ENCODE measurements at places on chromosomes 2 and 18. TPM values are rescaled to one million over a fixed set of nuclear protein-coding genes. Genes with fewer than 3 reads are reported as not detected.

The DES gene
- total RNA-seq = 30,562 TPM

The RTP5 gene
- not detected for total RNA-seq

The PTGR3 gene
- total RNA-seq = 25.7 TPM

The NXPH2 gene
- total RNA-seq = not detected

The SERPINB4 gene
- not detected for total RNA-seq

DNA sequence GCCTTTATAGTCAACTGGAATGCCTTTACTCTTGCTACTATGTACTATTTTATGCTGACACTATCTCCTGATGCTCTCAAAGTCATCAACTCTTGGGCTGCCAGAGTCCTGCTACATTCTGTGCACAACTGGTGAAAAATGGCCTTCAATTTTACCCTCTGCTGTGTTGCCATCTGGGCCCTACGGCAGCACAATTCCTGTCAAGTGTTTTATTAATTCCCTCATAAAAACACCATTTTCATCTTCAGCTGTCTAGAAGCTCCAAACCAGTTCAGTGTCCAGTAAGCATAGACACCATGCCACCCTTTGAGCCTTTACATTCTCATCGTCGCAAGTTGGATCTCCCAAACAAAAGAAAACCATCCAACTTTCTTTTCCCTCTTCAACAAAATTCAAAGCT, 26.5 kb downstream of the CALCRL start:
- no peak overlapping the region for H3K27ac ChIP-seq
- H3K4me1 ChIP-seq = no peaks in the 10 kb centered on the region
- H3K27me3 ChIP-seq = no peaks in the 10 kb centered on the region
- no peak overlapping the region for H3K4me3 ChIP-seq
- DNase-seq = no peak

DNA sequence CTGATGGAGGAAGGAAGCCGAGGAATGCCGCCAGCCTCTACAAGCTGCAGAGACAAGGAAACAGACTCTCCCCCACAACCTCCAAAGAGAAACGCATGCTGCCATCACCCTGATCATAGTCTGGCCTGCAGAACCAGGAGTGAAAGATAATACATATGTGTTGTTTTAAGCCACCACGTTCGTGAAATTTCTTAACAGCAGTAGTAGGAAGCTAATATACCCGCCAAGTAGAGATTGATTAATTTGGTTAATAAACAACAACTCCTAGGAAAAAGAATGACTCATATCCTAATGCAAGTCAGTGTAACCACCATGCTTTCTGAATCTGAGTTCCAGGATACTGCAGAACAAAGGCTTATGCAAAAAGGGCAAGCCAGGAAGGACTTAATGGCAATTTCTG, 36.6 kb downstream of the LONRF2 start:
- H3K27me3 ChIP-seq = no peaks in the 10 kb centered on the region
- peaks cover 63% of the 10 kb centered on the region for H3K36me3 ChIP-seq
- no peak overlapping the region for H3K4me3 ChIP-seq

DNA sequence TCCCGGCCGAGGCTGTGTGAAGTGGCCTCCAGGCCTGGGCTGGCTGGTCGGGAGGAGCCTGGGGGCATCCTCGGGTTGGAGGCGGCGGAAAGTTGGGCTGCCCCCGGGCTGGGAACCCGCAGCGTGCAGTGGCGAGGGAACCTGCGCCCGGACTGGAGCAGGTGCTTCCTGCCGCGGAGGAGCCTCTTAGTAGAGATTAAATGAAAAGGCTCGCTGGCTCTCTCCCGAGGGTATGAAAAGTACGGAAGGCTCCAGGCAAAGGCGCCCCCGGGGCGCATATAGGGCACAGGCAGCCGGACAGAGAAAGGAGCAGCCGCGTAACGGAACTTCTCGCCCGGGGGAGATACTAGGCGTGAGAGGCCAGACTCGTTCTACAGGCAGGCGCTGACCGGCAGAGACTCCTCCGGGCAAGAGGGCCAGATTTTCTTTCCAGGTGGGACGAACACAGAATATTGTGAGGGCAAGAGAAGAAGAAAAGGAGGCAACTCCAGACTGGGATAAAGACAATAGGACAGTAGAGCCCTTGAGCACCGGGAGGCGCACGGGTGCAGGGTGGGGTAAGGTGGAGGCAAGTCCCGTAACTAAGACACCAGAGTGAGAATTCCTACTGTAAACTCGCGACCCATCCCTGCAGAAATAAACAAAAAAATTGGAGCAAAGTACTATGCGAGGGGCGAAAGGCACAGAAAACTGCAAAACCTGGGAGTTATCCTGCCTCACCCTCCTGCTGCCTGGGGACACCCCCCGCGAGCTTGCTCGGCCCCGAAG, 816 bp downstream of the CDH2 start:
- H3K27me3 ChIP-seq = peaks cover 57% of the 10 kb centered on the region
- H3K4me3 ChIP-seq = peak overlapping the region; percentile 64
- peak overlapping the region; percentile 81 for H3K27ac ChIP-seq
- DNase-seq = no peak

DNA sequence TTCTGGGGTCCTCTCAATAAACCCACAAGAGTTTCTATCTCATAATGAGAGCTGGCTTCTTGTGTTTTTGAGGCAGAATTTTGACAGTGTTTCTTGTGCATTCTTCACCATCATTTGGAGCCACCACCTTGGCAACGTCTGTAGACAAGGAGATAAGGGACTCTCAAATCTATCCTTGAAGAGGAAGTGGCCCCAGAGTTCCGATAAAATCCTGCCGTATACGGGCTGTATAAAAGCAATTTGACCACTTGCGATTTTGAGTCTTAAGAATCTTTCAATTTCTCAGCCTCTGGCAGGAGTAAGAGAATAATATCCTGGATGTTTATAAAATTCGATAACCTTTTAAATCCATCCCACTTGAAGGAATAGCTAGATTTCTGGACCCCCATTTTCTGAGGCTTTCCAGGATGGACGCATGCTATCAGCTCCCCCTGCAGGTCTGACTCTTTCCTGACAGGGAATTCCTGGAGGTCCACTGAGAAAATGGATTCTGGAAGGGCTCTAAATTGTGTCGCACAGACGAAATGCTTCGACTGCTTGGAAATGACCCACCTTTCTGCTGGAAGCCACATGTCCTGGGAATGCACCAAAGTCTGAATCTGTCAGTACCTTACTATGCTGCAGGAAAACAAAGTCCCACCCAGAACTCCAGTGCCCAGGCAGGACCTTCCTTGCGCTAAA, 54.1 kb downstream of the E2F6 start:
- H3K4me1 ChIP-seq = peaks cover 17% of the 10 kb centered on the region
- H3K36me3 ChIP-seq = no peaks in the 10 kb centered on the region
- H3K27ac ChIP-seq = no peak overlapping the region
- no peaks in the 10 kb centered on the region for H3K27me3 ChIP-seq

GRCh38 chr2:149702571-149702970, 115.0 kb upstream of the MMADHC start:
- H3K4me1 ChIP-seq = no peaks in the 10 kb centered on the region
- no peaks in the 10 kb centered on the region for H3K36me3 ChIP-seq
- no peak overlapping the region for H3K27ac ChIP-seq
- no peak overlapping the region for H3K4me3 ChIP-seq

GRCh38 chr2:23199115-23199918, 185.7 kb upstream of the KLHL29 start:
- H3K4me3 ChIP-seq = no peak overlapping the region
- H3K27ac ChIP-seq = no peak overlapping the region
- DNase-seq = no peak
- no peaks in the 10 kb centered on the region for H3K27me3 ChIP-seq
- no peaks in the 10 kb centered on the region for H3K4me1 ChIP-seq

- no peak overlapping the region for H3K27ac ChIP-seq
- H3K27me3 ChIP-seq = no peaks in the 10 kb centered on the region
- H3K4me3 ChIP-seq = no peak overlapping the region
- H3K4me1 ChIP-seq = no peaks in the 10 kb centered on the region
- no peak for DNase-seq
These were observed 81.6 kb upstream of the ALPP start for GRCh38 chr2:232296776-232297525.

DNA sequence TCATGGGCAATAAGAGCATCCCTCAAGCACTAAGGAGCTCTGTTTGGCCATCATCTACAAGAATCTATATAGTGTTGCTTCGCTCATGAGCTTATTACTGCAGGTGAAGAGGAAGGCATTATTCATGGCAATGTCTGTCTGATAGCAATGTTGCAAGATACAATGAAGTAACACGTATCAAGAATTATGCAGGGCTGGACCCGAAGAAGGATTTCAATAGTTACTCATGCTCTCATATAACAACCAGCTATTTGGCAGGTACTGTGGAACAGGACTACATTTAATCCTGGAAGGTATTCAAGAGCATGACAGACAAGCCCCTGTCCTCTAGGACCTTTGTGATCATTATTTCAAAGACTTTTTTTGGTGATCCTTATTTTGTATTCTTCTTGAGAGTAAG, 109.6 kb downstream of the LAMA3 start:
- H3K4me1 ChIP-seq = no peaks in the 10 kb centered on the region
- H3K27ac ChIP-seq = no peak overlapping the region
- DNase-seq = no peak
- no peaks in the 10 kb centered on the region for H3K27me3 ChIP-seq
- H3K36me3 ChIP-seq = no peaks in the 10 kb centered on the region

DNA sequence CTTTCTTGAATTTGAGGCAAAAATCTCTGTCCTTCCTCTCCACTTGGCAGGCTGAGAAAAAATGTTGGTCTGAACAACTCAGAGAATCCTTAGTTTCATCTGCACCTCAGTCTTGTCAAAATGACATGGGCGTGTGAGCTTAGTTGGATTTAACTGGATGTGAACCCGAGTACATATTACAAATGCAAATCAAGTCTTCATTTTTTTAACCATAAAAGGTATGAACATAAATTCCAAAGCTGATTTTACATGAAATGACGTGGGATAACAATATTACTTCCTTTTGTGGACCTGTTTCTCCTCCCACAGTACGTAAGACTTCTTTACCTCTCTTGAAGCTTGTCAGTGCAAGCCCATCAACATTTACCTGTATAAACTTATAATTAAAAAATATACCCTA, 32.6 kb upstream of the RND3 start:
- H3K4me3 ChIP-seq = no peak overlapping the region
- H3K4me1 ChIP-seq = no peaks in the 10 kb centered on the region
- H3K27me3 ChIP-seq = no peaks in the 10 kb centered on the region
- H3K36me3 ChIP-seq = no peaks in the 10 kb centered on the region

DNA sequence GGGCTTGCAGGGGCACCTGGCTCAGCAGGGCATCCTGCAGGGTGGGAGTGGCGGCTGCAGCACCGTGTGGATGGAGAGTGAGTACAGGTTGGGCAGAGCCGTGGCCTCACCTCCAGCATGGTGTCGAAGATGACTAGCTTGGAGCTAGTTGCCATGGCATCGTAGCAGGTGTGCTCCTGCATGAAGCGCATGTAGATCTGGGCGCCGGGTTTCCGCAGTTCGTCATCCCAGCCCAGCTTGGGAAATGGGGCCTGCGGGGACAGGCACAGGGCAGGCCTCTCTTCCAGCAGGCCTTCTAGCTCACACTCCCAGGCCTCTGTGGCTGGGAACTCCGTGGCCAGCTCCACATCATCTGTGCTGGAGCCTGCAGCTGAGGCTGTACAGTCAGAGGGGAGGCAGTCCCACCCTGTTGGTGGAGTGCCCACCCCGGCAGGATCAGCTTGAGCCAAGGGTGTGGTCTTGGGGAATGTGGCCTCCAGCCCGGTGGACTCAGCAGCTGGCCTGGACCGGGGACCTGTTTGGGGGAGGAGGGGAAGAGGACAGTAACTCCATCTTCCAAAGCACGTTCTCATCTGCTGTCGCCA, 1.6 kb downstream of the PRKAG3 start:
- H3K4me3 ChIP-seq = no peak overlapping the region
- peaks cover 28% of the 10 kb centered on the region for H3K27me3 ChIP-seq
- no peak overlapping the region for H3K27ac ChIP-seq
- DNase-seq = no peak

- no peak for DNase-seq
- no peaks in the 10 kb centered on the region for H3K27me3 ChIP-seq
- peaks cover 6% of the 10 kb centered on the region for H3K4me1 ChIP-seq
- H3K27ac ChIP-seq = peak overlapping the region; percentile 96
These were observed 640 bp downstream of the SLC39A6 start for GRCh38 chr18:36128530-36128870.

- no peaks in the 10 kb centered on the region for H3K27me3 ChIP-seq
- H3K4me1 ChIP-seq = no peaks in the 10 kb centered on the region
- H3K36me3 ChIP-seq = no peaks in the 10 kb centered on the region
These were observed 57.9 kb downstream of the WDR75 start for GRCh38 chr2:189499137-189499536.

GRCh38 chr18:9049495-9049809, 53.0 kb upstream of the NDUFV2 start:
- no peak overlapping the region for H3K27ac ChIP-seq
- H3K36me3 ChIP-seq = no peaks in the 10 kb centered on the region
- no peak overlapping the region for H3K4me3 ChIP-seq
- H3K27me3 ChIP-seq = no peaks in the 10 kb centered on the region

GRCh38 chr18:49094979-49095632, 144.3 kb upstream of the SMAD7 start:
- peaks cover 16% of the 10 kb centered on the region for H3K4me1 ChIP-seq
- H3K4me3 ChIP-seq = no peak overlapping the region

GRCh38 chr2:101011152-101011551, 9.1 kb downstream of the RPL31 start:
- H3K27me3 ChIP-seq = no peaks in the 10 kb centered on the region
- DNase-seq = peak; percentile 15
- no peak overlapping the region for H3K27ac ChIP-seq
- no peaks in the 10 kb centered on the region for H3K36me3 ChIP-seq
- no peaks in the 10 kb centered on the region for H3K4me1 ChIP-seq
